Activated CD4-positive, alpha-beta memory T cell treated with anti-CD3 and anti-CD28 coated beads for 36 hours (primary cell): ENCODE measurements at places on chromosomes 16 and 17.

- DNase-seq = peak; percentile 93
These were observed 41.5 kb downstream of the LDHD start for GRCh38 chr16:75074920-75075687.

- DNase-seq = no peak
These were observed 154.6 kb upstream of the CHMP6 start for GRCh38 chr17:80836971-80837481.

GRCh38 chr17:5667871-5668270, 83.6 kb upstream of the NLRP1 start:
- DNase-seq = no peak

DNA sequence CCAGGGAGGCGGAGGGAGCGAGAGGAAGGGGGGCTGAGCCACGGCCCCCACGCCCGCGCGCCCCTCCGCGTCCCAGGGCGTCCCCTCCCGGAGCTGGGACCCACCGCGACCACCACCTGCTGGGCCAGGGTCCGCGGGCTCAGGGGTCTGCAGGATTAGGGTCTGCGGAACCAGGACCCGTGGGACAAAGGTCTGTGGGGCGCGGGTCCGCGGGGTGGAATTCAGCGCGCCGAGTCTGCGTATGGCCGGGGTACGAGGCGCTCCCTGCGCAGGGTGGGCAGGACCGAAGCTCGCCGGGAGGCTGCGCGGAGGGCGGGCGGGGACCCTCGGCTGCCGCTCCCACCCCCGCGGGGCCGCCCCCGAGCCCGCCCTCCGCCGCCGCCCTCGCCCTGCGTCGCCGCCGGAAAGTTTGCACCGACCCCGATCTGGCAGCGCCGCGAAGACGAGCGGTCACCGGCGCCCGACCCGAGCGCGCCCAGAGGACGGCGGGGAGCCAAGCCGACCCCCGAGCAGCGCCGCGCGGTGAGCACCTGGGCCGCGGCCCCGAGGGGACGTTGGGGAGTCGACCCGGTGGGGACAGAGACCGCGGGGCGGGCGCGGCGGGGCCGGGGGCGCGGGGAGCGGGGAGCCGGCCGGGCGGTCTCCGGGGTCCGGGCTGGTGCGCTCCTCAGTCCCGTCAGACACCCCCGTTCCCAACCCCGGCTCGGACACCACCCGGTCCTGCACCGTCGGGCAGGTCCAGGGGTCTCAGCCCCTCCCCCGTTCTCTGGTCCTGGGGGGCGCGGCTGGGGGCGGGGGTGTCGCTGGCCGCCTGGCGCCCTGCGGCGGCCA, at the start of gene GCGR:
TSS of gene GCGR (plus strand) at position 423 of the 831 bp plus-strand sequence. CDS start 4,869 bp downstream, outside the sequence.
- no peak for DNase-seq

- peak; percentile 81 for DNase-seq
These were observed 681 bp downstream of the XPO6 start for GRCh38 chr16:28210979-28211588.

DNA sequence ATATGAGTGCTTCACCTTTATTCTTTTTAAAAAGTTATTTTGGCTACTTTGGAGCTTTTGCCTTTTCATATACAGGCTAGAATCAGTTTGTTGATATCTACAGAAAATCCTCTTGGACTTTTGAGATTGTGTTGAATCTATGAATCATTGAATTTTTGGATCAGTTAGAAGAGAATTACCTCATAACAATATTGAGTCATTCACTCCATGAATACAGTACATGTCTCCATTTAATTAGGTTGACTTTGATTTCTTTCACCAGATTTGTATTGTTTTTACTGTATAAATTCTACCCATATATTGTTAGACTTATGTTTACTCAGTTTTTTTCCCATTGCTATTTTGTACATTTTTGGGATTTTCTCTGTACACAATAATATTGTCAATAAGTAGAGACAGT, 54.4 kb downstream of the TAOK1 start:
- DNase-seq = no peak

GRCh38 chr16:81060576-81061306, 16.3 kb downstream of the C16orf46 start:
- DNase-seq = no peak

DNA sequence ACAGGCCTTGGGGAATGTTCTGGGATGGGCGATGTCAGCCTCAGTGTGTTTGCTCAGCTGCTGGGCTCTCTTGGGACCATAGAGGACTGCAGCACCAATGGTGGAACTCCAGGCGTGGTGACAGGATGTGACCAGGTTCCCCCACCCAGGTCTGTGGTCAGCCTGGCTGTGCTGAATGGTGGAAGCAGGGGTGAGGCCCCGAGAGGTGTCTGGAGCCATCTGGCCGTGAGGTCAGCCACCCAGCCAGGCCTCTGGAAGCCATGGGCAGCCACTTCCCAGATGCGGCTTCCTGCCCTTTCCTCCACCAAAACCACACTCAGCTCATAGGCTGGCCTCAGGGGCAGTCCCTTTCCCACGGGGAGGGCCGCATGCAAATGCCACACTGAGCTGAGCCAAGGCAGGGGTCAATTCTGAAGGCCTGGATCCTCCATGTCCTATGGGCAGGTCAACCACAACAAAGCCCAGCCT, 7.8 kb upstream of the MAPK7 start:
- peak; percentile 48 for DNase-seq

- DNase-seq = no peak
These were observed 54.8 kb upstream of the CRISPLD2 start for GRCh38 chr16:84764970-84765369.

DNA sequence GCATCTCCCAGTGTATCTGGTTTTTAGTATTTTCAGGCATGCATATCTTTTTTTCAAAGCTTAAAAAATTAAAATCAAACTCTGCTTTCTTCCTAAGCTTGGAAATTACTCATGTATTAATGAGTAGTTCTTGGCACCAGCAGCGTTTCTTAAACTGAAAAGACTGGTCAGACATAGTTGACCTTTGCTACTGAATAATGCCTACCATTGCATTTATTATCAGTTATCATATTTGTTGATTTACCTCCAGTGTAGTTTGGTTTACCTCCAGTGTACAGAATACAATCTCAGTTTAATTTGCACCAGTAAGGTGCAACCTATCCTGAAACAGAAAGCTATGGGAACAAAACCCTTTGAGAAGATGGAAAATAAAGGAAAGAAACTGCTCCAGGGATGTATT, 34.5 kb upstream of the EVI2A start:
- no peak for DNase-seq

GRCh38 chr17:20207262-20207985, 198.3 kb downstream of the SPECC1 start:
- DNase-seq = no peak

GRCh38 chr17:35981908-35982330, 622 bp upstream of the CCL16 start:
- peak; percentile 20 for DNase-seq

GRCh38 chr17:73465953-73466230, 154.1 kb upstream of the CDC42EP4 start:
- DNase-seq = no peak

DNA sequence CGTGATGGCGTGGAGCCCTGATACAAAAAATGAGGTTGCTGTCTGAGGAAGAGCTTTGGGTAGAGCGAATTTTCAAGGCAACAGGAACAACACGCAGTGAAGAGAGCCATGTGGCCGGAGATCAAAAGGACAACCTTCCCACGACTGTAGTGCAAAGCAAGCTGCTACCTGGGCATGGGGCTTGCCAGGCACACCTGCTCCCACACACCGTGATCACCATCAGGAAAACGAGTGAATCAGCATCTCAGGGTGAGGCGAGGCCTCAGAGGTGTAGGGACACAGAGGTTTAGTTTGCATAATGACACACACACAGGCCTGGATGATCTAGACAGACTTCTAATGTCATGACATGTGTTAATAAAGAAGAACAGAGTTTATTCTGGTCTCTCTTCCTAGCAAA, 65.7 kb downstream of the PARN start:
- no peak for DNase-seq

- no peak for DNase-seq
These were observed 10.6 kb downstream of the ZFHX3 start for GRCh38 chr16:73037331-73037745.

GRCh38 chr17:40157973-40158372, 17.6 kb downstream of the CASC3 start:
- DNase-seq = no peak

GRCh38 chr16:11576427-11577289, 10.1 kb downstream of the LITAF start:
- no peak for DNase-seq

DNA sequence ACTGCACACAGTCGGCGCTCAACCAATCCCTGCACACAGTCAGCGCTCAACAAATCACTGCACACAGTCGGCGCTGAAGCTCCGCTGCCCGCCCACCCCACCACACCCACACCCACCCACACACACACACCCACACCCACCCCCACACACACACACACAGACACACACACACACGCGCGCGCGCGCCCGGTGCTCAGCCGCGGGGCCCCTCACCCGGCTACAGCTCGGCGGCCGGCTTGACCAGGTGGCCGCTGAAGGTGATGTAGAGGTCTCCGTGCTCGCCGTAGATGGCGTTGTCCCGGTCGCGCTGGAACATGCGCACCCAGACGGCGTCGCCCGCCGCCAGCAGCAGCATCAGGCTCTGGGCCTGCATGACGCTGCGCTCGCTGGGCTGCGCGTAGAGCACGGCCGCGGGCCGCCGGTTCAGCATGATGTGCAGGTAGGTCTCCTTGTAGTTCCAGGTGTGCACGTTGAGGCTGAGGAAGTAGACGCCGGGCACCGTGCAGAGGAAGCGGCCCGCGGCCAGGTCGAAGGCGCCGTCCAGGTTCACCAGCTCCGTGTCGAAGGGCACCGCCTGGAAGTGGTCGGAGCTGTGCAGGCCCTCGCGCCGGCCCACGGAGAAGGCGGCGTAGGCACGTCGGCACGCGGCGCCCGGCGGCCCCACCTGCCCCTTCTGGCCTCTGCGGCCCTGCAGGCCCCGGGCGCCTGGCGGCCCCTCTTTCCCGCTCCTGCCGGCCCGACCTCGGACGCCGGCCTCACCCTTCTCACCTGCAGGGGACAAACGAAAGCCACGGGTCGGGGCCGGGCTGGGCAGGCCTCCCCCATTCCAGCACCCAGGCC, 2.5 kb downstream of the C1QTNF8 start:
- DNase-seq = peak; percentile 42

GRCh38 chr16:16016388-16016964, 67.1 kb downstream of the ABCC1 start:
- DNase-seq = peak; percentile 34

DNA sequence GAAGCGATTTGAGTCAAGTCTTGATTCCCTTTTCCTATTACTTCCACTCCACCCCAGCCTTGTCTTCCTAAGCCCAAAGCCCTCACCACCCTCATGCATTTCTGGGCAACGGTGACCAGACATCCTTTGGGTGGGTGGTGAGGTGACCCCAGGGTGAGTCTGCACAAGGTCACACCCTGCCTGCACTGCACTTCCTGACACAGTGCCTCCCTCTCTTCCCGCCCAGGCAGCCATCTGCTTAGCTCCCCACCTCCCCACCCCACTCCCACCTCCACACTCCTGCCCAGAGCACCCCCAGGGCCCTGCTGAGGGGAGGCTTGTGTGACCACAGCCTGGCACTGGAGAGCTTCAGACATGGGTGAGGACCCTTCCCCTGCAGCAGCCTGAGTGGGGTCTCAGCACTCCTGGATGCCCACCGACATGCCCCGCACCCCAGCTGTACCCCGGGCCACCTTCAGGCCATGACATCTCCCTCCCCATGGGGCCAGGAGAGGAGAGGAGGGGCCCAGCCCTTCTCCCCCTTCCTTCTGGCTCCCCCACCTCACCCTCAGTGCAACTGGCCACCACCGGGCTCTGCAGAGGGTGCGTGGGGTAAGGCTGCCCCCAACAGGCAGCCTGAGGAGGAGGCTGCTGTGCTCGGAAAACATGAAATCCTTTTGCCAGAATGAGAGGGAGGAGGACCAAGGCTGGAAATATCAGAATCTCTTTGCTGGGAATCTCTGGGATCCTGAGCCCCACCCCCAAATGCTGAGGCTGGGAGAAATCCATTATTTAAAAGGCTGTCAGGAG, 68.6 kb downstream of the CCT6B start:
- peak; percentile 37 for DNase-seq

DNA sequence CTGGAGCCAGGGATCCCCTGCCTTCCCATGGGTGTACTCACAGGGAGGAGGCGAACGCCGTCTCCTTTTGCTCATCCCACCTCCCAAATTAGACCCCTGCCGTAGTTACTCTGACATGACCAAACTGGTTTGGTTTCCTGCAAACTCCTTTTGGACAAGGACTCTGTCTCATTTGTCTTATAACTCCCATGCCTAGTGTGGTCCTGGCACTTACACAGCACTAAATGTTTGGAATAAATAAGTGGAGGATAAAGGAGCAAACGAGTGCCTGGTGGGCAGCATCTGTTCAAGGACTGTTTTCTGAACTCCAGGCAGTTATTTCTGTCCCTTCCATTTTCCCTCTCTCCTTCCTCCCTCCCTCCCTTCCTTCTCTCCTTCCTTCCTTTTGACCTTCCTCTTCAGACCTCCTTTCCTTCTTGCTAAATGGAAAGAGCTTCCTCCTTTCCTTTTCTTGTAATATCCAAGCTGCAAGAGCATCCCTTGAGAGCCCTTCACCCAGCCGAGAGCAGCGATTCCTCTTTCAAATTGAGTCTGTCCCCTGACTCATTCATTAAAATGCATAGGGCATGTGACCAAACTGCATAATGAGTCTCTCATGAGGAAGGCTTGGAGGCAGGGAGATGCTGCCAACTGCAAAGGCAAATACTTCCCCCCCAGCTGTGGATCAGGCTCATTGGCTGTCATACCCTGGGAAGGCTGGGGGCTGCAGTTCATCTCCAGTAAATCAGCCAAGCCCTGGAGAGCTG, 36.8 kb downstream of the CHD9 start:
- DNase-seq = peak; percentile 39

DNA sequence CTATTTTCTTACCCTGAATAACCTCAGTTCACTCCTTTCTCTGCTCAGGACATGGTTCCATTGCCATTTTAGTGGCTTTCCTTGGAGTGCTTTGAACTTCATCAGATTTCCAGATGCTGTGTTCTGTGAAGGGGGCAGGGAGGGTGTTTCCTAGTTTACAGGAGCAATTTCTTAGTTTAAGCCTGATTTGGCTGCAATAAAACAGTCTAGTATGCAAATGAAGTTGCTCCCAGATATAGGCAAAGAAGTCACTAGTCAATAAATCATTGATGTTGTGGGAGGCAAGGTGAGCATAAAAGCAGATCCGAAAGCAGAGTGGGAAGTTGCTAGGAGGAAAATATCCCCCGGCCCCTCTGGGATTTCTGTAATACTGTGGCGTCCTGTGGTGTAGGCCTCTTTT, 202.3 kb downstream of the HS3ST4 start:
- no peak for DNase-seq
